Effector CD4-positive, alpha-beta T cell (primary cell): ENCODE measurements at places on chromosomes 11 and 22.

GRCh38 chr11:117794135-117794534 is 2.9 kb downstream of the DSCAML1 start:
- DNase-seq: no peak

DNA sequence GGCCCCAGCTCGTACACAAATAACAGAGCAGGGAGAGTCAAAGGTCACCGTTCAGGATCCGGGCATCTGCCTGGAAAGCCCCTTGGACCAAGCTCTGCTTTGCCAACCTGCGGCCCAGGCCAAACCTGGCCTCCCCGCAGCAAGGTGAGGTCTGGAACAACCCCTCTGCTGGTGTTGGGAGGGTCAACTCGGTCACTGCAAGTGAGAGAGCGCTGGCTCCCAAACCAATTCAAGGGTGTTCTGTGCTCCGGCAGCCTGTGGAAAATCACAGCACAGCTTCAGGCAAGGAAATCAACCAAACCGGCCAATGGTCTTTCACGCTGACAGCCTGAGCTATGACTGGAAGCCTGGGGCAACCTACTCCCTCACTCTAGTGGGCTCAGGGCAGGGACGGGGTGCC is 63.4 kb downstream of the MYH9 start:
- DNase-seq: no peak

- DNase-seq: no peak
Measured at GRCh38 chr11:47791774-47792430, 24.8 kb upstream of the FNBP4 start.

DNA sequence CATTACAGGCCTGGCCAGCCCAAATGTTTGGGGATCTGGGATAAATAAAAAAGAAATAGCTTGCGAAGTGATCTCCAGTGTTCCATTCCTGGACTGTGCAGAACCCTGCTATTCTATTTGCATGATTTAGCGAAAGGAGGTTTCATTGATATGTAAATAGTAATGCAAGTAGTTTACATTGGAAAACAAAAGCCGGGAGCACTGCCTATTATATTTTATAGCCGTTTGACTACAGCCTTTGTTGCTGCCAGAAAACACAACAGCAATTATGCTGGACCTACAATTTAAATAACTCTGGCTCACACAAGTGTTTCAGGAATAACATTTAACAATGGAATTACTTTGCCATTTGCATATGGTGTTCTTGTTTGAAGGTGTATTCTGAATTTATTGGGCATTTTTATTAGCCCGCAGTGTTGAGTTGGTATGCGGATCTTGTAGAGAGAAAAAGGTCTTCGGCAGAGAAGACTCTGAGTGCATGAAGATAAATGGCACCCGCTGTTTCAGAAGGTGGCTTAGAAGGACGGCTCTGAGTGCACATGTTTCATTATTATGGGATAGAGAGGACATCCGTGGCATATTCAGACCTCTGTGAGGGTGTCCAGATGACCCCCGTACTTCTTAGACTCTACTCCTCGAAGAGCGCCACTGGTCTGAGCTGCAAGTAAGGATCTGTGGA is 315.0 kb downstream of the BRD1 start:
- DNase-seq: no peak

- DNase-seq: no peak
Measured at GRCh38 chr11:134052988-134053945, 15.6 kb upstream of the JAM3 start.

DNA sequence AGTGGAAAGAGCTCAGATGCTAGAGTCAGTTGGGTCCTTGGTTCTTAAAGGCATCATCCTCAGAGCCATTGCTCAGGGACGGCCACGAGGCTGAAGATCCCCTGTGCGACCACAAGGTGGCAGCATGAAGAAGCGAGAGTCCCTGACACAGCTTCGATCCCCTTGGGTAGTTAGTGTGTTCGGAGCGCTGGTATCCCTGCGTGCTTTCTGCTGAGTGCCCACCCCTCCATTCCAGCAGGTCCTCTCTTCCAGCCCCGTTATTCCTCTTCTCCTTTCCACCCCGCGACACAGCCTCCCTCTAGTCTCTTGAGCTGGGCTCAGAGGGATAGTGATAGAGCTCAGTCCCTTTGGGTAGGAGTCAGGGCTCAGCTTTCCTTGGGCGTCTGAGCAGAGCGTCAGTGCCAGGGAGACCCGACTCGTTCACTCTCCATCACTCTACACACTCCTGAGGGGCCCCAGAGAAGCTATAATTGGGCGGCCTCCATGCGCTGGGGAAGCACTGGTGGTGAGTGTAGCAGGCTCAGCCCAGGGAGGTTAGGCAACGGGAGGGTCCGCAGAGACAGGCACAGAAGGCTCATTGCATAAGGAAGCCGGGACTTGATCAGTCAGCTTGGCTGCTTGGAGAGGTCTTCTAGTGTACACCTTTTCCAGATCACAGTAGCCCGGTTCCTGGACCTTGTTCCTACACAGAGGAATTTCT is at the start of gene OR51D1:
Gene OR51D1, plus strand, starts transcription at position 516 of the 700 bp plus-strand sequence. CDS start 2,314 bp downstream, outside the sequence.
- DNase-seq: peak; percentile 60

DNA sequence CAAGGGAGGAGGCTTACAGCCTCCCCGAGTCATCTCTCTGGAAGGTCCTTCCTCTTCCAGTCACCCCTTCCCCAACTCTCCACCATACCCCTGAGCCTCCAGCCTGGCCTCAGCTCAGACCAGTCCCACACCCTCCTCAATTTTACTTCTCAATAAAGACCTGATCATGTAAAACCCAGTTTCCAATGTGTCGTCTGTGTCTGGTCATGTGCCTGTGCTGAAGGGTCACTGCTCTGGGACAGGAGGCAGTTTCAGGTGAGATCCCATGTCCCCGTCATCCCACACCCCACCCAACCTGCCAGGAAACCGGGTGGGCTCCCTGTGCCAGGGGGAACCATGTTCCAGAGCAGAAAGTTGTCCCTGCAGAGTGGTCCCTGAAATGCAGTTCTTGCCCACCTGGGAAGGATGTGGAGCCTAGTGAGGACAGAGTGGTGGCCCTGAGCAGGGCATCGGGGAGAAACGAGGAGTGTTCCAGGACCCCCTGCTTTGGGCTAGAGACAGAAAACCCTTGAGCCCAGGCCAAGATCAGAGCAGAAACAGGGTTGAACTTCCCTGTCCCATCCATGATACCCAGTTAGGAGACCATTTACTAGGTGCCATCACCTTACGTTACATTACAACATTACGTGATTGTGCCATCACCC is 19.4 kb downstream of the IGLL5 start:
- no peak for DNase-seq

DNA sequence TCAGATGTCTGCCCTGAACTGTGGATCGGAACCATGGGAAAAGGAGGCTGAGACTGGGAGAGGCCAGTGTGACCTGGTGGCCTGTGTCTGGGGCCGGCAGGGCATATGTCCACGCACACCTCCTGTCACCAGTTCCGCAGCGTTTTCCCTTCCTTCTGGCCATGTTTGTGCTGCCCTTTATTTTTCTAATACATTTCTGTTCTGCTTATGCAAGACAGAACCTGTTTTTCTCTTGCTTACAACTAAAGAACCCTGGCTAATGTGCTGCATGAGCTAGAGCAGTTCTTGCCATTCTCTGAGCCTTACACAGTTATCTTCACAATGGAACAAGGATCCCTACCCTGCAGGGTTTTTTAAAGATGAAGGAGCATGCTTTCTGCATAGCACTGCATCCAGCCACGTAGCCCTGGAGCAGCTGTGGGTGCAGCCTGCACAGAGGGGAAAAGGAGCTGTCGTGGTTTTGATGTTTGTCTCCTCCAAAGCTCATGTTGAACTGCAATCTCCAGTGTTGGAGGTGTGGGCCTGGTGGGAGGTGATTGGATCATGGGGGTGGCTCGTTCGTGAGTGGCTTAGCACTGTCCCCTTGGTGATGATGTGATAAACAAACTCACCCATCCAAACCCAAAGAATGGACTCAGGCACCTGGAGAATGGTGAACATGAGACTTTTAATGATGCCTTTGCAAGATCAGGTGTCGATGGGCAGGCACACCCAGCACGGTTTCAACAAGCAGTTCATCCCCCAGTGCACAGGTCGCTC is 84.8 kb upstream of the SHANK2 start:
- no peak for DNase-seq

DNA sequence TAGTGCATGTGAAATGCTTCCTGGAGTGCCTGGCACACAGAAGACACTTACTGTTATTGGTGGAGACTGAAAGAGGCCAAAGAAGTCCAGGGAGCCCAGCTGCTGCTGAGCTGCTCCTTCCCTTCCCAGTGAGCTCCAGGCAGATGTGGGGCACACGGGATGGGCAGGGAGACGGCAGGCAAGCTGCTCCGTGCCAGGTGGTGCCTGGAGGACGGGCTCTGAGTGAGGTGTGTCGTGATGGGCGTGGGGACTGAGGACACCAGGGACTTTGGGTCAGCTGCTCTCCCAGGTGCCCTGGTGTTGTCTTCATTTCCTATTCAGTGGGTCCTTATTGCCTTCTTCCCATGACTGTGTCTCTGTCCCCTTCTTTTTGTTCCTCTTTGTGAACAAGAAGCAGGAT is 19.5 kb downstream of the TAB1 start:
- DNase-seq: no peak

GRCh38 chr11:94449437-94449836 is 44.2 kb downstream of the MRE11 start:
- DNase-seq: no peak

DNA sequence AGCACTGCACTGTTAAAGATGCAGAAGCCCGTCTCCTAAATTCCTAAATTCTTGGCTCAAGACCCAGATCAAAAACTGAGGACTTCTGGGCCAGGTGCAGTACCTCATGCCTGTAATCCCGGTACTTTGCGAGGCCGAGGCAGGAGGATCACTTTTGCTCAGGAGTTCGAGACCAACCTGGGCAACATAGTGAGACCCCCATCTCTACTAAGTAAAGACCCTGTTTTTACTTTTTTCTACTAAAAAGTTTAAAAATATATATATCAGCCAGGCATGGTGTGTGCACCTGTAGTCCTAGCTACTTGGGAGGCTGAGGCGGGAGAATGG is 29.7 kb downstream of the PDGFB start:
- no peak for DNase-seq

DNA sequence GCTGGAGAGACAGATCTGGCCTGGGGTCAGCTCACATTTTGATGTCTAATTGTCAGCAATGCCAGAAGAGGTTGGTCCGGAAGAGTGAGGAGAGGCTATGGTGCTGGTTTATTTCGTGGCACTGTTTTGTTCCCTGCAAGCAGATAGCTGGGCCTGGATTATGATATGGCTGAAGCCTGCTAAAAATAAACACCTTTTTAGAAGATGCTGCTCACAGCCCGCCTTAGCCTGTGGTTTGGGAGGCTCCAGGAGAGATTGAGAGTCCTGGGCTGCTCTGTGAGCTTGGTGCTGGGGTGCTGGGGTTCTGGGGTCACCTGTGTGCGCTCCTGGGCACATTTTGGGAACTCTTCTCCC is 29.6 kb upstream of the ALX4 start:
- no peak for DNase-seq

DNA sequence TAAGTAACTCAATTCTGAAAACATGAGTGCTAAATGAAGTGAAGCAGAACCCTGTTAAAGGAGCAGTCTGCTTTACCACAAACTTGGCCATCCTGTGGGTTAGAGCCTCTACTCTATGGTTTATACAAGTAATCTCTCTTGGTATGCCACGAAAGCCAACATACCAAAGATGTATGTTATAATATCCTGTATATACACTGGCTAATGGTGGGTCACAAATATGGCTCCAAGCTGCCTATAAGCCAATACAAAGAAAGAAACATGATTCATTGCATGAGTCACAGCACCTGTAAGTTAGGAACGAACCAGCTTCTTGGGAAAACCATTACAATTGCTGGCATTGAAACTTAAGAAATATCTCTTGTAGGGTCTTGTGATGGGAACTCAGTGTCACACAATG is 16.1 kb downstream of the XRRA1 start:
- DNase-seq: no peak

DNA sequence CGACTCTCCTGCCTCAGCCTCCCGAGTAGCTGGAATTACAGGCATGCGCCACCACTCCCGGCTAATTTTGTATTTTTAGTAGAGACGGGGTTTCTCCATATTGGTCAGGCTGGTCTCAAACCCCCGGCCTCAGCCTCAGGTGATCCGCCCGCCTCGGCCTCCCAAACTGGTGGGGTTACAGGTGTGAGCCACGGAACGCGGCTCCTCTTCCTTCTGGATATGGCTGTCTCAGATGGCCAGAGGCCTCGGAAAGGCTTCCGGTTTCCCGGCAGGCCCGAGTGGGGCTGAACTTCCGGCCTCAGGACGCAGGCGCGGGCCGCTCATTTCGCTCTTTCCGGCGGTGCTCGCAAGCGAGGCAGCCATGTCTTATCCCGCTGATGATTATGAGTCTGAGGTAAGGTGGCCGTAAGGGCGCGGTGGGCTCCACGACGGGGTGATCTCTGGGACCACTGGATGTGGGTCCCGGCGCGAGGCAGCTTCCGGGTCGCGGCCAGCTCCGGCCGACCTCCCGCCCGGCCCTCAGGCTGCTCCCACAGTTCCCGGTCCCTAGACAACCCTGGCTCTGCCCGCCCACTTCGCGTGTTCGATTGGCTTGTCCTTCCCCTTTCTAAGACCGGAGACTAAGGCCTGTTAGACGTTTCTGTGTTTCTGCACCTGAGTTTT is at the start of gene EIF3L:
Gene EIF3L, plus strand, starts transcription at position 331 of the 663 bp plus-strand sequence. Its CDS starts 31 bp downstream, at position 362.
- peak; percentile 84 for DNase-seq

- no peak for DNase-seq
Measured at GRCh38 chr11:38332046-38332445, 1734.0 kb upstream of the RAG2 start.

DNA sequence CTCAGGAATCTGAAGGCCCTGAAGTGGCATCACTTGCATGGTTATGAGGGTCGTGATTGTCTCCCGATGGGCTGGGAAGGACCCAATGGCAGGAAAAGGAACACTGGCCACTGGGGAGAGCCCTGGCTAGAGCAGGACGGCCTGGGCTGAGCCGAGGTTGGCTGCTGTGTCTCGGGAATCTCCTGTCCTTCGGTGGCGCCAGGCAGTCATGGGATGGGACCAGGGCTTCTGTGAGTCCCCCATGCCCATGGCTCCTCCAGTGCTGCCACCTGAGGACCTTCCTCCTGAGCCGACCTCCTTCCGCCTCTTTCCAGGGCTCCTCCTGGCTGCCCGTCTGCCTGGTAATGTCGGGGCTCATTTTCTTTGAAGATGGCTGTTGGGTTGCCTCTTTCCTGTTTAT is 1394.0 kb downstream of the BRD1 start:
- DNase-seq: no peak

DNA sequence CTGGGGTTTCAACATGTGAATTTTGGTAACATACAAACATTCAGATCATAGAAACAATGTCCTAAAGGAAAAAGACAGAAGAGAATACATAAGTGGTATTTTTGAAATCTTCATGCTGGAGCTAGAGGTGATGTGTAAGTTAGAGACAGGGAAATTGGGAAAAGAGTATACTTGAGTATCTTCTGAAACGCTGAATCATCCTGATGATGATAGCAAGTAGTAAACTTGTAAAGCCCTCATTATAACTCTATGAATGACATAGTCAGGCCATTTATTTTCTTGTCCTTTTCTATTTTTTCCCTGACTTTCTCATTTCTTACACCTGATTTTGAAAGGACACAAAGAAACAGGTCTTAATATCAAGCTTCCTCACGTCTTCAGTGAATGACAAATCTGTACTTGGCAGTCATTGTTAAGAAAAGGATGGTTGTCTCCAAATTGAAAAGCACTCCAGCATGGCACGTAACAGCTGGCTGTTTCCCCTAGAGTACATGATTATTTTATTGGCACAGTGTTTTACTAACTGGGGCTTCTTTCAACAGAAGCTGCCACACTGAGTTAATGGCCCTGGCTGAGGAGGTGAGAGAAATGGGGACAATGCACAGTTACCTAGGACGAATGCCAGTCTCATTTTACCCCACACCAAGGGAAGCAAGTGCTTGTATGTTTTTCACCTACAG is 140.7 kb upstream of the CTSC start:
- no peak for DNase-seq

GRCh38 chr11:43920598-43921419 is 21.6 kb upstream of the C11orf96 start:
- DNase-seq: no peak

GRCh38 chr11:111308140-111308539 is 9.8 kb downstream of the POU2AF3 start:
- DNase-seq: no peak
